ENCODE measurements at places on chromosomes 12 and 14.

- DNase-seq, result no peak
These were observed 84.9 kb downstream of the DUSP6 start for GRCh38 chr12:89267404-89267803.

- no peak for DNase-seq
These were observed 36.4 kb downstream of the CAMKK2 start for GRCh38 chr12:121260091-121260490.

- DNase-seq, result no peak
These were observed 120.9 kb upstream of the SFSWAP start for GRCh38 chr12:131589966-131590365.

GRCh38 chr12:9721394-9722092 lies 11.4 kb downstream of the CLECL1 start:
- DNase-seq, result no peak

DNA sequence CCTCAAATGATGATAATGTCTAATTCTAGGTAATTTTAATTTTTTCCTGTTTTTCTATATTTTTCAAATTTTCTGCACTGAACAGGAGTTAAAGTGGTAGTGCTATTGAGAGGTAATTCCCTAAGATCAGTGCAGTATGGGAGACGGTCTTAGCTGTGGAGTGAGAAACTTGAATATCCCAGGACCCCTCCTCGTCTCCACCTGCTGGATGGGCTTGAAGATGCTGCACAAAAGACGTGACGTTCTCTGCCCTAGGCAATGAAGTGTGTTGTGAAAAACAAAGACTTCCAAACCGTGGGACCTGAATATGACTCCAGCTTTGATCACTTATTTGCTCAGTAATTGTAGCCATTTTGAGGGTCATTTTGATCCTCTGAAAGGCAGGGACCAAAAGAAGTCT lies 298.1 kb downstream of the VRK1 start:
- DNase-seq, result no peak

DNA sequence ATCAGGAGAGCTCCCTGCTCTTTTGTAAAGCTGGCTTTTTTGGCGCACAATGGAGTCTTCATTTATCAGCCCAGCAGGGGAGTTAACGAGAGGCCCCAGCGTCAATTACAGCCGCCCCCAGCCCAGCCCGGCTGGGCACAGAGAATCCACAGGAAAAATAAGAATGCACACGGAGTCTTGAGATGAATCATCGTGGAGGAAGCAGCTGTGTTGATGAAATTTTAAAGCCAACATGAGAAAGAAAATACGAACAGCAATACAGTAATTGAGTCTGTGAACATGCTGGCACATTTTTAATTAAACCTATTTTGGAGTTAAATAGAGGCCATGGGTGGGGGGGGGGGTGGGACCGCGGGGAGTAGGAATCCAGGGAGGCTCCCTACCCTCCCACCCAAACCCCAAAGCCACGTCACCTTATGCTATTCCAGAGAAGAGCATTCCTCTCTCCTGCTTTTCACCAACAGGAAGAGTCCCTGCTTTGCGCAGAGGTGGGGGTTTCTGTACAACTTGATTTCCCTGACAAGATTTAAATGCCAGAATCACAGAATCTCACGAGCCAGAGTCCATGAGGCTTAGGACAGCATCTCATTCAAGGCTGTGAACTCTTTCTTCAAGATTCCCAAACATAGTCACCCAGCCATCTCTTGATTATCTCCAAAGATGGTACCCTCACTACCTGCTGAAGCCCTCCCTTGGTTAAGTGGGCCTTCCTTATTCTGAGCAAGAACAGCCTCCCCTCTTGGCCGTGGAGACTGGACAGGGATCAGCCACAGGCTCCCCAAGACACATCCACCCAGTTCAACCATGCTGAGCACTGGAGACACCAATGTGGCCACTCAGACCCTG lies 50.3 kb downstream of the CCNK start:
- DNase-seq, result no peak

DNA sequence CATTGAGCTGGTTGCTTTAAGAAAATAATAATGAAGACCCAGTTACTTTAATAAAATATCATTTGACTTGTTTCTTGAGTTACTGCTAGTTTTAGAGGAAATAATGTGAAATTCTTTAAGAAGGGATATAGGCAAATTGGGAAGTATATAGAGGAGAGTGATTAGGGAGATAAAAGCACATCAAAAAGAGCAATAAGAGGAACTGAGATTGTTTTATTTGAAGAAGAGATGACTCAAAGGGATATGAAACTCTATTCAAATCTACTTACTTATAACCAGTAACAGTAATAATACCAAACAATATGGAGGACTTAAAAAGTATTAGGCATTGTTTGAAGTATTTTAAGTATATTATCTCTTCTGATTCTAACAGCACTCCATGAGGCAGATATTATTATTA lies 37.1 kb downstream of the LRRK2 start:
- DNase-seq, result no peak

DNA sequence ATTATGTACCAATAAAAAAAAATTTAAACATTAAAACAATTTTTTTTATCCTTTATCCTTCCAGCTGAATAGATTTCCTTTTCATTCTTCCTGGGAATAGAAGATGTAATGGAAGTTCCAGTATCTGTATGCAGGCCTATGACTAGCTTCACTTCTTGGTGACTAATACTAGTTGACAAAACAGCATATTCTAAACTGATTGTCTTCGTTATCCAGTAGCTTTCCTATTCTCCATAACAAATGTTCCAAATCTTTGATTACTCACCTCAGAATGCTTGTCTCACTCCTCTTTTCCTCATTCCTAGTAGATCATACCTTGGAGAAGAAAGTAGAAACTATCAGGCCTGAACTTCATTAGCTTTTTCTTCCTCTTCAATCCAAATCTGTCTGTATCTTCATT lies 70.7 kb downstream of the PLEKHA5 start:
- no peak for DNase-seq

DNA sequence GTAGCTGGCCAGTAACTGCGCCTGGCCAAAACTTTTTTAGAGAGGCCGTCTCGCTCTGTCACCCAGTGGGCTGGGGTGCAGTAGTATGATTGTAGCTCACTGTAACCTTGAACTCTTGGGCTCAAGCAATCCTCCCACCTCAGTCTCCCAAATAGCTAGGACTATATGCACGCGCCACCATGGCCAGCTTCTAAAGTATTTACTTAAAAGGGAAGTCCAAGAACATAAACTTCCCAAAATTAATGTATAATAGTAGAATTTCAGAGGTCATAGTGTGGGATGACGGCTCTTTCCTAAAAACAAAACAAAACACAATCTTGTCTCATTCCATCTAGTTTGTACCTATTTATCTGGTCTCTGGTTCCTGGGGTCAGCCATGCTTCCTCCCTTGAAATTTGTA lies 42.2 kb upstream of the FOS start:
- no peak for DNase-seq

- no peak for DNase-seq
These were observed 7.0 kb downstream of the ISCA2 start for GRCh38 chr14:74500417-74501134.

GRCh38 chr14:20350860-20351259 lies 7.4 kb downstream of the PARP2 start:
- no peak for DNase-seq

- no peak for DNase-seq
These were observed 511.3 kb downstream of the TMEM117 start for GRCh38 chr12:44347145-44347544.

GRCh38 chr12:53133722-53134121 lies 30.4 kb downstream of the SOAT2 start:
- no peak for DNase-seq

DNA sequence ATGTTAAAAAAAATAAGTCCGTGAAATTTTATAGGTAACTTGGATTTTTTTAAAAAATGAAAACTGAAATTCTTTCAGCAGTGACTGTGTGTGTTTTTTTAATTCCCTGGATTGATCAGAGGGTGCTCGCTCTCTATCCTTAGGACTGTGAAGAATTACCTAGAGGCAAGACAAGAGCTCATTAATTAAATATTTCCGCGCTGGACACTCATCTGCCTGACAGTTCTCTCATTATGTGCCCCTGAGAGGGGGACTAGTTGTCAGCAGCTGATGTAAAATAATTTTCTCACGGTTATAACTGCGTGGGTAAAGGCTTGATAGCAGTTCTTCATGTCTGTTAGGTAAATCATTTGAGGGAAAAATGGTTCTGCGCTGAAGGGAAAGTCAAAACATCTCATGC lies 101.3 kb downstream of the PTCSC3 start:
- DNase-seq, result no peak

DNA sequence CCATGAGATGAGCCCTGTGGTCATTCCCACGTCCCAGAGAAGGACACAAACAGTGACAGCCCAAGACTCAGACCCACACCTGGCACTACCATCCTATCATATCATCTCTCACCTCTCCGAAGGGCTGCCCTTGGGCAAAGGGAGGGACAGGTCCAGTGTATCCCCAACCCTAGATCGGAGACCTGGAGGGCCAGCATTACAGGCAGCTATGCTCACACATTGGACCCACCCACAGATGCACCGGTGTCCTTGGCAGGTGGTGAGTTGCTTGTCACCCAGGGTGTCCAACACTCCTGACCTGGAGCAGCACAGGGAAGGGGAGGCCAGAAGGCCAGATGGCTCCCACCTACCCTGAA lies 117.4 kb downstream of the DICER1 start:
- DNase-seq, result no peak

DNA sequence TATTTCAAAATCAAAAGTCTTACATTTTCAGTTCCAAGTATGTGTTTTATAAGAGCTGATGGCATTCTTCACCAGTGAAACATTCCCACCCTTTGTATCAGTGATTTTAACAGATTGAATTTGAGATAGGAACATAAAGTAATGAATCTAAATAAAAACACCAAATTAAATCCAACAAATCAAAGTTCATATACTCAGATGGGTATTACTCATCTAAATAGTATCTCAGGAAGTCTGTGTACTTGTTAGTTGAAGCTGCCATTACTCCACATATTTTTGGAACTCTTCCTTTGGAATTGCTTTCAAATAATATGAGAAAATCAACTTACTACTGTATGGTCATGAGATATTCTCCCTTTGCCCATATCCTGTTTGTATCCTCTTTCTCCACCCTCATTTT lies 89.1 kb downstream of the MIA2 start:
- DNase-seq, result no peak

GRCh38 chr14:72104011-72104613 lies 171.9 kb downstream of the RGS6 start:
- DNase-seq, result peak; percentile 30

GRCh38 chr14:105203057-105203531 lies 22.0 kb upstream of the NUDT14 start:
- peak; percentile 59 for DNase-seq

DNA sequence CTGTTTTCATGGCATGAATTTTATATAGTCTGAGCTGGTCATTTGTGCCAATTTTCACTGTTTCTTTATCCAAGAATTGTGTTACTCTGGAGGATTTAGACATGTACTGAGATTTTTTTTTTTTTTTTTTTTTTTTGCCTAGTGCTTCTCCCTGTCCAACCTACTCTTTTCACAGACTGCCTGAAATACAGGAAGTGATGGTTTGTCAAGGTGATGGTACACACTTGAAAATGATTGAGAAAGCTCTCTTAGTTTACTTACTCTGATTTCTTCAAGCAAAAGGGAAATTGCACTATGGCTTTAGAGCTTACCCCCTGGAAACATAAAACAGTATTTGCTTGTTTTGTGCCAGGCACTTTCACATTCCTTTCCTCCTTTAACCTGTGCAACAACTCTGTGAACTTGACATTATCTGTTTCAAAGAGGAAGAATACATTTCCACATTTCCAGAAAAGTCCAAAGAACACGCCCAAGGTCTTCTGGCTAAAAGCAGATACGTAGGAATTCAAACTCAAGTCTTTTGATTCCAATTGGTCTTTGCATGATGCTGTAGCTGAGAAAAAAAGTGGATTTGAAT lies 181.1 kb downstream of the SLC15A5 start:
- no peak for DNase-seq

GRCh38 chr14:51894250-51894649 lies 33.8 kb downstream of the GNG2 start:
- no peak for DNase-seq

- DNase-seq, result no peak
These were observed 209.4 kb downstream of the KTN1 start for GRCh38 chr14:55789406-55789805.

- DNase-seq, result no peak
These were observed 7.9 kb downstream of the C2CD5 start for GRCh38 chr12:22536346-22536945.

- DNase-seq, result no peak
These were observed 1044.8 kb upstream of the FOXG1 start for GRCh38 chr14:27721760-27722159.

DNA sequence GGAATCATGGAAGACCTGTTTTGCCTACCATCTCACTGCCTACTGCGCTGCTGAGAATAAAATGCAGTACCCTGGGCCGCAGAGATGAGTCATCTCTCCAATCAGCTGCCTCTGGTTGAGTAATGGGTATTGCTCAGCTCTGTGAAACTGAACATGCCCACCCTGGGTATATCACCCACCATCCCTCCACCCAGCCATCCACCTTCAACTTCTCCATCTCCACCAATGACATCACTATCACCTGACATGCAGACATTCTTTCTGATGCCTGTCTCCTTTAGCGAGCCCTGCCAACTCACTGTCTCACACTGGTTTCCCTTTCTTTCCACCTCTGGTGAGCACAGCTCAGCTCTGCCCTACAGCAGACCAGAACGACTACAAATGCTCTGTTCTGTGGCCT lies 33.6 kb downstream of the E2F7 start:
- no peak for DNase-seq

DNA sequence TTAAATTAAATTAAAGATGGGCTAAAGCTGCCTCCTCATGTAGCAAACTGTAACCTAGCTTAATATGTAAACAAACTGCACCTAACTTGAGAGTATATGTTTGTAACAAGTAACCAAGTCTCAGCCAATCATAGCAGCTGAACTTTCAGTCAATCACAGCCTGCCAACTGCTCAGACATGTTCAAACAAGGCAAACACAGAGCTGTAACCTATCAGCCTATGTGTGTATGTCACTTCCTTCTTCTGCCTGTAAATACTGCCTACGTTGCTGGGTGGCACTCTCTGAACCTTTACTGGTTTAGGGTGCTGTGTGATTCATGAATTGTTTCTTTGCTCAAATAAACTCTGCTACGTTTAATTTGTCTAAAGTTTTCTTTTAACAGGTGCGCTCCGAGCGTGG lies 2.9 kb downstream of the SERPINA6 start:
- no peak for DNase-seq

- DNase-seq, result no peak
These were observed 124.5 kb downstream of the SLC8A3 start for GRCh38 chr14:70064136-70064865.

GRCh38 chr14:87934185-87934584 lies 58.8 kb downstream of the GALC start:
- DNase-seq, result no peak

All from stimulated activated CD4-positive, alpha-beta T cell treated with anti-CD3 and anti-CD28 coated beads, Interleukin-12 subunit alpha, Interleukin-12 subunit beta, amount 100 ng/mL, for 4 hours (primary cell).